ENCODE measurements at places on chromosomes 12 and 14.

DNA sequence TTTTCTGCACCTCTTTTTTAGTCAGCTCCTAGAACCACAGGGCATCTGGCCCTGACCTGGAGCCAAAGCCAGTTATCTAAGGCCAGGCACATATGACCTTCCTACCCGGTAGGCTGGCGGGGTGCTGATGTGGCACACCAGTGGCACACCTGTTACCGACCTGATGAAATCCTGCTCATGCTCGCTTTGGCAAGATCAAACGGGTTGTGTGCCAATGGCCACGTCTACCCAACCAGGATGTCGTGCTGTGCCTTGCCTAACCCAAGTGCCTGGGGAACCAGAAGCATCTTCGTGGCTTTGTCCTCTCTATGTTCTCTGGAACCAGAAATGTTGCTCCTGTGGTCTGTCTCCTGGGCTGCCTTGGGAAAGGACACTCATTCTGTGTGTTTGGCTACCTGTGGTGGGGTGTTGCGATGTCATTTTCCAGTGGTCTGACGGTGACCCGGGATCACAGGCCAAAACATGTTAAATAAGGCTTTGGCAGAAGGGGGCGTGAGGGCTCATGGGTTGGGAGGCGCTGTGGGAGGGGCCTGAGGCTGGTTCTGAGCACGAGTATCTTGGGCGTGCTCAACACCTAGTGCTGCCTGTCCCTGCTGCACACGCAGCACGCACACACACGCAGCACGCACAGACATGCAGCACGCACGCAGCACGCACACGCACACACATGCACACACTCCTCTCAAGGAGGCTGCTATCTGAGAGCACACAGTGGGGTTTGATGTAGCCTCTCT, 27.9 kb downstream of the CCNK start:
- DNase-seq: no peak

- no peak for DNase-seq
Observed at GRCh38 chr14:75667099-75667765, 6.2 kb downstream of the TTLL5 start.

DNA sequence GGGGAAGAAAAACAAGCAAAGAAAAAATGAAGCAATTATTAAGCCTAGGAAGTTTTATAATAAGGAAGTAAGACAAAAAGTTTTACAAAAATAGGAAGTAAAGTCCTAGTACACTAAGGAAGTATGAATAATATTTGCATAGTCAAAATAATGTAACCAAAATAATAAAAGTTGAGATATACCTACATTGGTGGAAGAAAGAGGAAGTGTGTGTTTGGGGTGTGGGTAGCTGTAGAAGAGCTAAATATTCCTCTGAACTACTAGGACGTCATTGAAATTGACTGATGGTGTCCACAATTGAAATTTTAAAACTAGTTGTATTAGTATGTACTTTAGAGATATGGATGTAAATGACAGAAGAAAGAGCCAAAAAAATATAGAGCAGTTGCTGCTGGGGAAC, 228.4 kb upstream of the OTX2 start:
- no peak for DNase-seq

DNA sequence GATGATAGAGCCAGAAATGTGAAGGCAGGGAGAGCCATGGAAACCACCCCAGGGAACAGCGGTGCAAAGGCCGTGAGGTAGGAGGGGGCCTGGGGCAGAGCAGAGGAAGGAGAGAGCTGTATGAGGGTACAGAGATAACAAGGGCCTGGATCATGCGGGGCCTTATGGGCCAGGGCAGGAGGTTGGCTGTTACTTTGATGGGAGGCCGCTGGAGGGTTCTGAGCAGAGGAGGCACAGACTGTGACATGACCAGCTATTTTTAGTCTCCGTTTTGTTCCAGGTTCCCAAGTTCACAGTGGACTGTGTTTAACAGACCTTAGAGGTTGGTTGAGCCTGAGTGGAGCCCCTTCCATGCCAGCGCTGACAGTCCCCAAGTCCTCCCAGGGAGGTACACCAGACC, 118.6 kb downstream of the GCH1 start:
- no peak for DNase-seq

- no peak for DNase-seq
Observed at GRCh38 chr12:53474077-53474476, 22.2 kb downstream of the PCBP2 start.

GRCh38 chr14:53608369-53608768, 348.3 kb downstream of the BMP4 start:
- no peak for DNase-seq

DNA sequence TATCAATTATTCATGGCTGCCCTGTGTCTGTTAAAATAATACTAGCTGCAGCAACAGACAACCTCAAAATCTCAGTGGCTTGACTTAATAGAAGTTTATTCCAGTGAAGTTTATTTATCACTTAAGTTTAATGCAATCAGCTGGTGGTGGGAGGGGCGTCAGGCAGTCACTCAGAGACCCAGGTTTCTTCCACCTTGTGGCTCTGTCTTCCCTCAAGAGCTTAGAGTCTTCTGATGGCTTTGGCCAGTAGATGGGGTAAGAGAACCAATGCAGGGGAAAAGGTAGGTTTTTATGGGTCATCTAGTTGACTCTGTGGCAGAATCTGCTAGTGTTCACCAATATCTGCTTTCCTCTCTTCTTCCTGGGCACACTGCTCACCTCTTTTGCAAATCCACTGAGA, 668.9 kb downstream of the AACS start:
- DNase-seq: no peak

GRCh38 chr12:52311285-52311648, 9.9 kb downstream of the KRT83 start:
- no peak for DNase-seq

DNA sequence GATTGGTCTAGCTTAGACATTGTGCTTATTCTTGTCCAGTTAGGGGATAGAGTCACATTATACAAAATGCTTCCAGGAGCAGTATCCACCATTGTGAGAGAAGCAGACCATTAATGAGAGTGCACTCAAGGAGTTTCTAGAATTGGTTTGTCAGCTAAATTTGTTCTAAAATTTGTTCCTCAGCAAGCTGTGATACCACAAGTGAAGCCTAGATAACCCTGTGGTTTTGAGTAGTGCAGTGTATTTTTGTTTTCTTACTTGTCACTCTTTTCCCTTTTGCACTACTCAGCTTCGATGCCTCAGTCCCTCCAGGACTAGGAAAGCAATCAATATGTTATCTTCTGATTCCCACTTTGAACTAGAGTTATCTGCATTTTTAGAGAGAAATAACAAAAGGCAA, 42.5 kb upstream of the AKAP6 start:
- no peak for DNase-seq

GRCh38 chr14:101879529-101880336, 84.6 kb upstream of the DYNC1H1 start:
- no peak for DNase-seq

DNA sequence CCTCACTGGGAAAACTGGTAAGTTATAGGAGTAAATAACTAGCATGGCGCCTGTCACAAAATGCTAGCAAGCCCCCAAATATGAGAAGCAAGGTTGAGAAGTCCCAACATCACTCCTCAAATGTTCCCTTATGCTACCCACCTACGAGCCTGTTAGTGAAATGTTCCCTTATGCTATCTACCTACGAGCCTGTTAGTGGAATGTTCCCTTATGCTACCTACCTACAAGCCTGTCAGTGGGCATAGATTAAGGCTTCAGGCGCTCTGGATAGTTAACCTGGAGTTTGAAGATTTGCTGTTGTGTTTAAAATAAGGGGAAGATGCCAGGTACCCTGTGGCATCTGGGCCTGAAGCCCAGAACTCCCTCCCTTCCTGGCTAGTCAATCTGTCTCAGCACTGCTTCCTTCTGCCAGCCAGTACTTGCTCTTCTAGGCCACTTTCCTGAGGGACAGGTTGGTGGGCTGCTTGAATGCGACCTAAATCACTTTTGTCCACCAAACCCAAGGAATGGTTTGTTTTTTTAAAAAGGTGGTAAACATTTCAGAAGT, 67.1 kb upstream of the SINHCAF start:
- no peak for DNase-seq

DNA sequence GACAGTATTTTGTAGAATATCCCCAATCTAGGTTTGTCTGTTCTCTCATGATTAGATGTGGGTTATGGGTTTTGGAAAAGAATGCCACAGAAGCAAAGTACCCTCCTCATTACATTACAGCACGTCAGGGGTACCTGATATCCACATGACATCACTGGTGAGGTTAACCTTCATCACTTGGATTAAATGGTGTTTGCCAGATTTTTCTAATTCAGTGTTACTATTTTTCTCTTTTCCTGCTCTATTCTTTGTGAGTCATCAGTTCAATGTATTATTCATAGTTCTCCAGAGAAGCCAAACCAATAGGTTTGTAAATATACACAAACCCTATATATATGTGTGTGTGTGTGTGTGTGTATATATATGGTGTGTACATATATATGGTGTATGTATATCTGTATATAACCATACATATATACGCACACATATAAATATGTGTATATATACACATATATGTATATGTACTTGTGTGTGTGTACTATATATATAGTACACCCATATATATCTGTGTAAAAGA, 131.4 kb downstream of the LMNTD1 start:
- no peak for DNase-seq

DNA sequence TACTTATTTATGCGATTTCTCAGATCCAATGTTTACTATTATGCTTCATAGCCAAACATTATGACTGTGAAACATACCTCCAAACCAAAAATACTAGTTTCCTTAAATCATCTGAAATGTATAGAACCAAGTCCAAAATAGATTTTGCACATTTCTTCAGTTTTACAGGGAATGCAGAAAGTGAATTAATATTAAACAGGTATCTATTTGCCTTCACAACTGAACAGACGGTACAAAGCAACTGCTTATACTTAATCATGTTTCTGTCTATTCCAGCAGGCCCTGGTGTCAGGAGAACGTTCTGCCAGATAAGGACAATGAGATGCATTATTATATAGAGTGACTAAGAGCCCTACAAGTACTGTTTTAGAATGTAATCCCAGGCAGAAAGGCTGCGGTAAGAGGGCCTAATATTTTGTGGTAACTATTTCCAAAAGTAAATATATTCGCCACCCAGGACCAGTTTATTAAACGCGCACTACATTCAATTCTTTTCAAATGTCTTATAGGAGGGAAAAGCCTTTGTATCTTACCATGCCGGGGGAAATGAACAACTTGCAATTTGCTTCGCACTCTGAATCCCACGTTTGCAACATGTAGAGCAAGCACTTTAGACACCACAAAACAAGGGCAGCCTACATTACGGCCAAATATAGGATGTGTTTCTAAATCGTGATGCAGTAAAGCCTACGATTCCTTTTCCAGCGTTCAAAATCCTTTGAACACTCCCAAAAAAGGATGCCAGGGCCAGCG, 1.5 kb downstream of the CORO1C start:
- no peak for DNase-seq

DNA sequence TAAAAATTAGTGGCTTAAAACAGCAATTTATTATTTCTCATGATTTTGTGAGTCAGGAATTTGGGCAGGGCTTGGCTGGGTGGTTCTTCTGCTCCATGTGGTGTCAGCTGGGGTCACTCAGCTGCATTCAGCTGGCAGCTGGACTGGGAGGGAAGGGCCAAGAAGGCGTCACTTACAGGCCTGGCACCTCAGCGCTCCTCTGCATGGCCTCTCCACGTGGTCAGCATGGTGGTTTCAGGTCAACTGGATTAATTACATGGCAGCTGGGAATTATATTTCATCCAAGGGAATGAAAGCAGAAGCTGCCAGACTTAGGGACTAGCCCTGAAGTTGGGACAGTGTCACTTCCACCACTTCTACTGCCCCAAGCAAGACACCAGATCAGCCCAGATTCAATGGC, 27.5 kb upstream of the IRF2BPL start:
- no peak for DNase-seq

- no peak for DNase-seq
Observed at GRCh38 chr12:109710205-109710746, 3.3 kb upstream of the FAM222A start.

GRCh38 chr12:124557518-124558223, 9.7 kb downstream of the NCOR2 start:
- DNase-seq: no peak
